ENCODE measurements at places on chromosomes 4 and X.
A peak's percentile ranks its signal among the peaks of the same experiment; 100 is the strongest.

- peak; percentile 73 for DNase-seq
These were observed 92.3 kb downstream of the REPS2 start for GRCh38 chrX:17038681-17039161.

DNA sequence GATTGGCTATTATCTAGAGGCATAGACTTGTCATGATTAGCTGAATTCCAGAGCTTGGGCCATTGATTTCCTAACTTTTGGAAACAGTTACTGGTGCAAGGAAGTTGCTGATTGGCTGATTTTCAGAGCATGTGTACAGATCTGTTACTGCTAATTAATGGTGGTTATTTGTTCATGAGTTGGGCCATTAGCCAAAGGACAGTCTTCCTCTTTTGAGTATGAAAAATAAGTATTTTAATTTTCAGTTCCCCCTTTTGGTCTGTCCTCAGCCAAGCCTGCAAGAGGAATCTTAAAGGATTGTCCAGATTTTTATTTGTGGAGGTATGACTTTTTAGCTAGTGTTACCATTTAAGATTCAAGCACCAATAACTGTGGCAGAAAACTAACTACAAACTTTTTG is 7.0 kb upstream of the DSPP start:
- no peak for DNase-seq

DNA sequence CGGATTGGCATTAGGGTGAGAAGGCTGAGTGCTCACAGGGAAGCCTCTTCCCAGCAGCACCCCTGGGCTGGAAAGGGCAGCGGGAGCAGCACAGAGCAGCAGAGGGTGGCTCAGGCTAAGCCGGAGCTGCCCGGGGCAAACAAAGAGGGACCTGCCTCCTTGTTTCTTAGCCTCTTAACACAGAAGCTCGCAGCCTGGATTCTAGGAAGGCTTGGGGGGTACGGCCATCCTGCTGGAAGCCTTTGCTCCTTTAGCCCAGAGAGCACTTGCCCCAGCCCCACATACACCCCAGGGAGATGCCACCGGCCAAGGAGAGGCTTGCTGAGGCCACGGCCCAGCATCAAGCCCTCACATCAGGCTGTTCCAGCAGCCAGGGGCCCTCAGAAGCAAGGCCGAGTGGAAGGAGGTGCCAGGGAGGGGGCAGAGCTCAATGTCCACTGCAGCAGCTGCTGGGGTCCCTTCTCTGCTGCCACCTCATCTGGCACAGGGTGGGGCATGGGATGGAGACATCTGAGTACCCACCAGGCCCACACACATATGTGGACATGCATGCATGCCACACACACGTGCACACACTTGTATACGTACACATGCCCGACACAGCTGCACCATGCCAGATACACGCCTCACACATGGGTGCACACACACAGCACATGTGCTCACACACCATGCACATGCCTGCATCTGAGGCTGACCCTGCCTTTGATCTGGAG is 20.3 kb upstream of the SPON2 start:
- DNase-seq, result peak; percentile 64

DNA sequence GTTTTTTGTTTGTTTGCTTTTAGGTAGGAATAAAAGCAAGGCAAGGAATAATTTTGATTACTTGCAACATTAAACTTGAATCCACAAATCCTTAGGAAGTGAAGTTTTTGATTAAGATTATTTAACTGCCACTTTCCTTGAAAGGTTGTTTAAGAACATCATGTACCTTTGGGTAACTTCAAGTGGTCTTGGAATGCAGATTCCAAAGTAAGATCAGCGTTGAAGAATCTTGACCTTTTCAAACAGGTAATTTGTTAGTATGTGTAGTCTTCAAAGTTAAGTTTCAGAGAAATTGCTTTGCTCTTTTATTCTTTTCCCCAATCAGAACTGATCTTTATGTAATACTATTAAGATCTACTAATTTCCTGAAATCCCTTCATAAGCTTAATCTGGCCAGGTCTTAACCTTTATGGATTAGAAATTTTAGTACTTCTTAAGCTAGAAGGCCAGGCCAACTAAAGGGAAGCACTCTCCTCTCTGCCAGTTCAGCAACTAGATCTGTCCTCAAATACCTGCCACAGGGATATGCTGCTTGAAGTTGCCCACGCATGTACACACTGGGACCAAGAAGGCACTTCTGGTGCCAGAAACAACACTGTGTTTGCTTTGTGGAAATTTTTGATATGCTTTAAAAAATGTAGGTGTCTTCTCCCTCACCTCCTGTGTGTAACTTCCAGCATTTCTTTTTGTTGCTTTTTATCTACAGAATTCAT is 7.4 kb downstream of the NPNT start:
- no peak for DNase-seq

DNA sequence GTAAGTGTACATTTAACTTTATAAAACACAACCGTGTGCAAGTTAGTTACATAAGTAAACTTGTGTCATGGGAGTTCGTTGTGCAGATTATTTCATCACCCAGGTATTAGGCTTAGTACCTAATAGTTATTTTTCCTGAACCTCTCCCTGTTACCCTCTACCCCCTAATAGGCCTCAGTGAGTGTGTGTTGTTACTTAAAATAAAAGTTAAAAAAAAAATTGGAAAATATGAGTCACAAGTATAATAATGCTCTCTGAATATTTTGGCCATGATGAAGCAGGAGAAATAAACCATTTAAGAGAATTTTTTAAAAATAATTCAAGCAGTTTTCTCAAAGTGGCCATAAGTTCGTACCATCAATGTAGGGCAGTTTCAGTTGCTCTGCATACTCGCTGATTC is 105.1 kb upstream of the GRID2 start:
- DNase-seq, result no peak

DNA sequence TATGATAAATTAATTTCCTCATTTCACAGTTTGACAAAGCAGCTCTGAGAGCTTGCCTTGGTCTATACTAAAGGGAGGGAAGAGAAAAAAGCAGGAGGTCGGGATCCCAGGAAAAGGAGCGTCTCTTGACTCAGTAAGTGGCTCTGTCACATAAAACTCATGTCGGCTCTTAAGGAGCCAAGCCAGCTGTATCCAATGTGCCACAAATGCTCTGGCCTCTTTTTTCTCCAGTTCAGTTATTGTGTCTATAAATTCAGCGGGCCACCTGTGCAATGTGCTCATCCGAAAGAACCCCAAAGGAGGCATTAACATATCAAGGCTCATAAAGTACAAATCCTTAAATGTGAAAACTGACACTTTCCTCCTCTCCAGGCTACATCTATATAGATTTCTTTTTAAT is 337.7 kb upstream of the FAM241A start:
- no peak for DNase-seq

DNA sequence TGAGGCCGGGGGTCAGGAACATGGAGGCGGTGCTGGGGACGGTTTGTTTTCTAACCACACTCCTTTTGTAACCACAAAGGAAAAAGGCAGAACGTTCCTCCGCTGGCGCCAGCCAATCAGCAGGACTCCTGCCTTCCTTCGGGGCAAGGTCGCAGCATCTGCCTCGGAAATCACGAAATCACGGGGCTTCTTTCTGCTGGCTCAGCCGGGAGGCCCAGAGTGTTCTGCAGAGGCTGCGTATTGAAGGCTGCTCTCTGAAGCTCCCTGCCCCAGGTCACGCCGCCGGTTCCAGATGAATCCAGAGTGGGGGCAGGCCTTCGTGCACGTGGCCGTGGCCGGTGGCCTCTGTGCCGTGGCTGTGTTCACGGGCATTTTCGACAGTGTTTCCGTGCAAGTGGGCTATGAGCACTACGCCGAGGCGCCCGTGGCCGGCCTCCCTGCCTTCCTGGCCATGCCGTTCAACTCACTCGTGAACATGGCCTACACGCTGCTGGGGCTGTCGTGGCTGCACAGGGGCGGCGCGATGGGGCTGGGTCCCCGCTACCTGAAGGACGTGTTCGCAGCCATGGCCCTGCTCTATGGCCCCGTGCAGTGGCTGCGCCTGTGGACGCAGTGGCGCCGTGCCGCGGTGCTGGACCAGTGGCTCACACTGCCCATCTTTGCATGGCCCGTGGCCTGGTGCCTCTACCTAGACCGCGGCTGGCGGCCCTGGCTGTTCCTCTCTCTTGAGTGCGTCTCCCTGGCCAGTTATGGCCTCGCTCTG is 9.4 kb downstream of the TMEM187 start:
- no peak for DNase-seq

GRCh38 chr4:4889781-4890180 is 30.3 kb downstream of the MSX1 start:
- DNase-seq, result no peak

DNA sequence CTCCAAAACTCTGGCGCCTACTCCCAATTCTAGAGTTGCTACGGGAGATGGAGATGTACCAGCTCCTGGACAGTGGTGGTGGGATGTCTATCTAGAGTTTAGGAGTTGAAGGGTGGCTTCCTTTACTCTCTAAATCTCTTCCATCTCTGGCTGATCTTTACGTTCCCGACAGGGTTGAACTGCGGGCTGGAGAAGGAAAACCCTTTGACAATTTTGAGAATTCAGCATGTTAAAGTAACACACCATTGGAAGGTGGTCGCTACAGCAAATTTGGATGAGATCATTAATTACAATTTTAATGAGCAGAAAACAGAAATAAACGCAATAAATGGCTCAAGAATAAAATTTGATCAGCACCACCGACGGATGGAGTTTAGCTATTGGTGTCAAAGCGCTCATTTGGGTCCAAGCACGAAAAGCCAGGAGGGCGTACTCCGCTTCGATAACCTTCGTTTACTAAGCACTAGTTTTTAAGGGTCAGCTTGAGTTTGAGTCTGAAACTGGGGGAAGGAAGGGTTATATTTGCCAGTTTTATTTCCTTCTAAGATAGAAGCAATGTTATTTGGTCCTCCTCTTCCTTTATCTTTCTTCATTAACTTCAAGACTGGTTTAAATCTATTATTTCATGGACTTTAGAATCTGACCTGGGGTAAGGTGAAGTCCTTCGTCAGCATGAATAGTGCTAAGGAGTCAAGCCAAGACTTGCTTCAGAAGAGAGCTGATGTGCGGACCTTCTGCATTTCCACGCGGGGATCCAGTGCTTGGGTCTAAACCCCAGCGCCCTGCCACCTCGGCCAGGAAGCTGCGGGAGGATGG is 1.5 kb upstream of the NKX6-1 start:
- no peak for DNase-seq

GRCh38 chr4:141254326-141254725 is 33.6 kb downstream of the ZNF330 start:
- no peak for DNase-seq

- DNase-seq, result no peak
These were observed 13.0 kb upstream of the SMIM20 start for GRCh38 chr4:25901030-25901430.

DNA sequence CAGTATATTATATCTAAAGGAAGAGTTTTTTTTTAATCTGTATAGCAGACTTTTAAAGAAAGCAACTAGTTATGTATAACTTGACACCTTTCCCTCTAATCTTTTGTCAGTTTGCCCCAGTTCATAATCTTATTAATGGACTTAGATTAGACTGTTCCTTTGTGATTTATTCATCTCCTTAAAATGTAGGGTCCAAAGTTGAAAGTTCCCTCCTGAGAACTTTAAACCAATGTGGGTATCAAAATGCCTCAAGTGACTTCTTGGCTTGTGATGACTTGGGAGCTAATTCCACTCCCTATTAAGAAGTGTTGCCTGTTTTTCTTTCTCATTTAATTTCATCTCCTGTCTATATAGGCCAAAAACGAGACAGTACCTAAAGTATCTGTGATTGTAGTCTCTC is 6.3 kb upstream of the SDAD1 start:
- no peak for DNase-seq

GRCh38 chrX:79375340-79375739 is 8.2 kb upstream of the ITM2A start:
- DNase-seq, result no peak

GRCh38 chr4:16694884-16695276 is 203.6 kb downstream of the LDB2 start:
- no peak for DNase-seq

GRCh38 chrX:137969191-137969590 is 403.3 kb downstream of the ZIC3 start:
- DNase-seq, result no peak

GRCh38 chrX:72114306-72114705 is 17.4 kb downstream of the RTL5 start:
- DNase-seq, result no peak

DNA sequence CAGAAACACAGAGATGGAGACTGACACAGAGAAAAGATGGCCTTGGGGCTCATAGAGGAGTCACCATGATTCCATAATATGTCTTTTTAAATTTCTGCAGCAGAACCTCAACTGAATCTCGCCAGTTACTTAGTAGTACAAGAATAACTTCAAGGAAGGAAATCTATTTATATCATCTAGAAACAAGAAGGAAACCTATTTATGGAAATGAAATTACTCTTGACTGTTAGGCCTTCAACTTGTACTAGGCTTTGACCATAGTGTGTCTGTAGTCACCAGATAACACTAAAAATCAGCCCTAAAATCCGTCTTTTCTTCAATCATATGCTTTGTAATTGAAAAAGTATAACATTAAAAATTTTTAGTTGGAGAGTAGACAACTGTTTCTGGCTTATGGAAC is 740.4 kb downstream of the TRIML1 start:
- no peak for DNase-seq

DNA sequence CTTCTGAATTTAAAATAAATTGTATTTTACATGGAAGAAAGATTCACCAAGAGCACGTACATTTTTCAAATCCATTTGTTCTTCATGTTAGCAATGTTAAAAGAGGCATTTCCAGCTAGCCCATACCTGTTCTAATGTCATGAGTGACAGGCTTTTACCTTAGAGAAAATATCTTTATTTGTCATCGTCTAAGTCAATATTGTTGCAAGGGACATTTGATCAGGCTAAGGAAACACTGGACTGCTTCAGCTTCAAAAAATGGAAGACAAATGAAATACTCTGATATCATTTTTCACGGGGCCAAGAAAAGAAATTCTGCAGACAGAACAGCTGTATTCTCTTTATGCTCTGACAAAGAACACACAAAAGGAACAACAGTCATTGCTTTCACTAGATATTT is 207.7 kb downstream of the RCHY1 start:
- DNase-seq, result no peak

GRCh38 chrX:28590396-28590795 is 3.1 kb downstream of the IL1RAPL1 start:
- no peak for DNase-seq

GRCh38 chrX:132373610-132374009 is 115.2 kb downstream of the MBNL3 start:
- no peak for DNase-seq

GRCh38 chr4:181301735-181302710 is 941.2 kb upstream of the TENM3 start:
- no peak for DNase-seq

DNA sequence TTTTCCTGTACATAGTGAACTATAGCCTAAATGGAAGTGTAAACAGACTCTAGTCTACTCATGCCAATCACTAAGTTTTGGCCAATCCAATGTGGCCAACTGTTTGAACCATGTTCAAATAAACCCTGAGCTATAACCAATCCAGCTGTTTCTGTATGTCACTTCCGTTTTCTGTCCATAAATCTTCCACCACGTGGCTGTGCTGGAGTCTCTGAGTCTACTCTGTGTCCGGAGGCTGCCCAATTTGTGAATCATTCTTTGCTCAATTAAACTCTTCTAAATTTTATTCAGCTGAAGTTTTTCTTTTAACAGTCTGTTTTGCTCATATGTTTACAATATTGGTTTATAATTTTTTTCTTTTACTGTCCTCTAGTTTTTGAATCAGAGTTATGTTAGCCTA is 112.3 kb upstream of the BANK1 start:
- DNase-seq, result no peak

All from left forelimb (tissue), 1 donor.